ENCODE measurements at places on chromosomes 11 and 22.

GRCh38 chr22:45907378-45907777 is 69.6 kb downstream of the WNT7B start:
- DNase-seq: no peak

DNA sequence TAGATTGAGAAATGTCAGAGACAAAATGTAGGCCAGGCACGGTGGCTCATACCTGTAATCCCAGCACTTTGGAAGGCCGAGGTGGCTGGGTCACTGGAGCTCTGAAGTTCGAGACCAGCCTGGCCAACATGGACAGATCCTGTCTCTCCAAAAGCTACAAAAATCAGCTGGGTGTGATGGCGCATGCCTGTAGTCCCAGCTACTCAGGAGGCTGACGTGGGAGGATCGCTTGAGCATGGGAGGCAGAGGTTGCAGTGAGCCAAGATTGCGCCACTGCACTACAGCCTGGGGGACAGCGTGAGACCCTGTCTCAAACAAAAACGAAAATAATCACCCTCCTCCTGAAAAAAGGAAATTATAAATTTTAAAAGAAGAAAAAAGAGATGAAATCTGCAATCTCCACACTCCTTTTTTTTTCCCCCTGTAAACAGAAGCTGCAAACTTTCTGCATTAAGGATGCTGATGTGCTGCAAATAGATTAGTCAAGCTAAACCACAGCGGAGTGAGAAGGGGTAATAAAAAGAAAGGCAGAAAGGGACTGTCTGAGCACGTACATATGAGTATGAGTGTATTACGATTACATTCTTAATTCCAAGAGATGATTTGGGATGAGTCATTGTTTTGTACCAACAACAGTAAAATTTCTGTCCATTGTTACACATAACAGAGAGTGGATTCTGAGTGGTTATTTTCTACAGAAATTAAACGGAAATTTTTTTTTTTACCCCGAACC is 87.3 kb downstream of the SIK3 start:
- DNase-seq: no peak

DNA sequence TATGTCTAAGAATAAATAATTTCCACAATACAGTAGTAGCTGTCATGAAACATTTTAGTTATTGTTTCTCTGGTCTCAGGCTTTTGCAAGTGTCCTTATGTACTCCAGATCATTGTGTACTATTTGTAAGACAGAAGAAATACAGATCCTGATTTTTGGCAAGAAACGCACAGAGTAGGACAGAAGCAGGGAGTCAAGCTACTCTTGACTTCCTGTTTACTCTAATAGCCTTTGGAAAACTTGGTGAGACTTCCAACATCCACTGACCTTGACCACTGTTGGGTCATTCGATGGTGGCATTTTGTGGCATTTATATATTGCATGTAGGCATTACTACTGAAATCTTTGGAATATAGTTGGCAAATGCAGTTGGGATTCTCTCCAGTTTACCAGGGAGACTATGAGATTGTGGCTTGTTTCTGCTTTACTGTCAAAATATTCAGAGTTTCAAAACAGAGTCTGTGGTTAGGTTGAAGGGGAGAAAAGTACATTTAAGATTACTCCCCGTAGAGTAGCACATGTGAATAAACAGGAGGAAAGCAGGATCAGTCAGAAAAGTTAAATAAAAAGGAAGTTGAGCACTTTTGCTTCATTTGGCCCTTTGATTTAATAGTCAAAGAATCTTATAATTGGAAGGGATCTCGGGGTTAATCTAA is 726.1 kb upstream of the CCDC90B start:
- DNase-seq: no peak

- DNase-seq: no peak
Observed at GRCh38 chr22:48061726-48062125, 1299.3 kb downstream of the TBC1D22A start.

- DNase-seq: no peak
Observed at GRCh38 chr11:126029805-126030204, 32.9 kb downstream of the CDON start.

DNA sequence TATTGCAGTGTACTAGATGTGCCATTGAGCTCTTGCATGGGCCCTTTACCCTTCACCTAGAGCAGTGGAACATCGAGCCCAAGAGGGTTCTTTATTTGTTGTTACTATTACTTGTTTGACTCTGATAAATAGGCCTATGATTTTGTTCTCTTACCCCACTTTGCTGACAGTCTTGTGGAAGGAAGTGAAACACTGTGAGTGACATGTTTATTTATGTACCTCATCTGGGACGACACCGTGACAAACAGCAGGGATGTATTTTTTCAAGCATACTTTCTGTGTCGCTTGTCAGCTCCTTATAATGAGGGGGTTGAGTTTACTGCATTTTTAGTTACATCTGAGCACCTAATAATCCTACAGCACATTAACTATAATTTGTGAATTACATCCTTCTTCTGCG is 1010.3 kb upstream of the TENM4 start:
- DNase-seq: no peak

GRCh38 chr11:43979571-43980219 is 37.3 kb downstream of the C11orf96 start:
- no peak for DNase-seq

DNA sequence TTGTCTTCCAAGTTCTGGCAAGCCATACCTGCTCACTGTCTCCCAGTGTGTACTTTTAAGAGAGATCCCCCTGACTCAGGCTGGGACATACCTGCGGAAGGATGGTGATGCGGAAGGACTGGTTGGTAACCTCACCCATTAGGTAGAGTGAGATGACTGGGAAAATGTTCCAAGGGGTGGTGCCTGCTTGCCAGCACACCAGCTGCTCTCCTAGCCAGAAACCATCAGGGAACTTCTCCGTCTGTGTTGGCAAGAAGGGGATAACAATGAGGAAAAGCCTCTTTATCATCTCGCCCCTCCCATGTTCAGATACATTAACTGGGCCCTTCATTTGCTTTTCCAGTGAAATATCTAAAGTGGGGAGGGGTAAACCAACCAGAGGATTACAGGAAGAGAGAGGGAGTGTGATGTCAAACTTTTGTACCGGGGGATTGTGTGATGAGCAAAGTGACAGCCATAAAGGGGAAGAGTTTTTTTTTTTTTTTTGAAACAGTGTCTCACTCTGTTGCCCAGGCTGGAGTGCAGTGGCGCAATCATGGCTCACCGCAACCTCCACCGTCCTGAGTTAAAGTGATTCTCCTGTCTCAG is at the start of gene BACE1-AS:
Gene BACE1-AS, plus strand, starts transcription at position 538 of the 588 bp plus-strand sequence.
- DNase-seq: no peak

GRCh38 chr11:122213171-122213570 is 97.2 kb upstream of the BLID start:
- no peak for DNase-seq

- DNase-seq: no peak
Observed at GRCh38 chr22:31748490-31748889, 1.4 kb downstream of the PRR14L start.

DNA sequence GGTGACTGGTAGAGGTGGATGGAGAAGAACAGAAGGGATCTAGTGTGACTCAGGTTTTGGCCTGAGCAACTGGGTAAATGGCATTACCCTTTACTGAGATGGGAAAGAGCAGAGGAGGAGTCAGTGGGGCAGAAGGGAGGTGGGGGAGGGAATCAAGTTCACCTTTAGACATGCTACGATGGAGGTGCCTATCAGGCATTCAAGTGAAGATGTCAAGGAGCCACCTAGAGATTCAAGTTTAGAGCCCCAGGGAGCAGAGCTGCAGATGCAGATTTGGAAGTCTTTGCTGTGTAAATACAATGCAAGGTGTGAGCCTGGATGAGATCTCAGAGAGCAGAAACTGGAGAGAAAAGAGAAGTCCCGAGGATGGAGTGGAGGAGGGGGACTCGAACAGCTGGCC is 979 bp upstream of the MOGAT2 start:
- DNase-seq: no peak

GRCh38 chr22:27274770-27275449 is 526.6 kb downstream of the MN1 start:
- no peak for DNase-seq

GRCh38 chr11:6351782-6352382 is 31.6 kb upstream of the CAVIN3 start:
- DNase-seq: no peak

DNA sequence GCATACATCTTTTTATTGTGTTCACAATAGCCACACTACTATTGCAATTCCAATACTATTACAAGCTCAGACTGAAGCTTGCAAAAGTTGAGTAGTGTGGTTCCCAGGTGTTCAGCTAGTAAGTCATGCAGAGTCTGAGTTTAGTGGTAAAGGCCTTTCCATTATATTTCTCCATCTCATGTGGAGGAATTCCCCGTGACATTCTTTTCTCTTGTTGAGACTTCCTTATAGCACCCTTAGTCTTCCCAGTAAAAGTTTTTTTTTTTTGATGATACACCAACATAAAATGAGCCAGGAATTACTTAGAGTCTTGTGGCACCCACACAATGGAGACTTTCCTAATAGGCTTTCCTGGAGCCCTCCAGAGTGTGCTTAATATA is 110.8 kb downstream of the UVRAG start:
- DNase-seq: no peak

GRCh38 chr11:102780491-102780918 is at the start of gene MMP10:
Gene MMP10 (minus strand): TSS chr11:102780628. CDS start chr11:102780591, 37 bp downstream.
- no peak for DNase-seq

DNA sequence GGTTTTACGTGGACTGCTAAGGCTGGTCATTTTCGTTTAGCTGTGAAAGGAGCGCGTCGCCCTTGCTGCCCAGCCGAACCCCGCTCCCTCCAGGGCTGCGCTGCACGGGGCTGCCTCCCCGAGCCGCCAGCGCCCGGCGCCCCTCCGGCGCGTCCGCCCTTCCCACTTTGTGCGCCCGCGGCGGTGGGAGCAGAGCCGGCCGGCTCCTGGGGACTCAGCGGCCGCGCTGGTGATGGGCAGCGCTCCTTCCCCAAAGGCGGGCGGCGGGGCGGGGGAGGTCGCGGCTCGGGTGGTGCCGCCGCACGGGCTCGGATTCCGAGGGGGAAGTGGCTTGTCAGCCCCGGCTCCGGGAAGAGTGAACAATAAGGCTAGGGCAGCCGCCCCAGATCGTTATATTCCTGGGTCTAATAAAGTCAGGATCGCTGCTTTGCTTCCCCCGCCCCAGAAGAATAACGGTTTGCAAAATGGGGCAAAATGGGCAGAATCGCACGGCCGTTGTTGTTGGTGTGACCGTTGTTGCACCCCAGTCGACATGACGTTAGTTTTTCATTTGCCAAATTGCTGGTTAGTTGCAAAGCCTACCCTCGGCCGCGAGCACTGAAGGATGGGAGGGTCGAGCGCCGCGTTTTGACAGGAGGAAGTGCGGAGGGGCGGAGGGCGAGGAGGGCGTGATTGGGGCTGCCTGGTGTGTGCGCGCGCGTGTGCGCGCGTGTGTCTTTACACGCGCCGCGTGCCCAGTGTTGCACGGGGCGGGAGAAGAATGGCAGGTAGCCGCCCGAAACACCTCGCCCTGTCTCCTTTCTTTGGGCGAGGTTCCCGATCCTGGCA is 745 bp downstream of the NCAM1 start:
- no peak for DNase-seq

DNA sequence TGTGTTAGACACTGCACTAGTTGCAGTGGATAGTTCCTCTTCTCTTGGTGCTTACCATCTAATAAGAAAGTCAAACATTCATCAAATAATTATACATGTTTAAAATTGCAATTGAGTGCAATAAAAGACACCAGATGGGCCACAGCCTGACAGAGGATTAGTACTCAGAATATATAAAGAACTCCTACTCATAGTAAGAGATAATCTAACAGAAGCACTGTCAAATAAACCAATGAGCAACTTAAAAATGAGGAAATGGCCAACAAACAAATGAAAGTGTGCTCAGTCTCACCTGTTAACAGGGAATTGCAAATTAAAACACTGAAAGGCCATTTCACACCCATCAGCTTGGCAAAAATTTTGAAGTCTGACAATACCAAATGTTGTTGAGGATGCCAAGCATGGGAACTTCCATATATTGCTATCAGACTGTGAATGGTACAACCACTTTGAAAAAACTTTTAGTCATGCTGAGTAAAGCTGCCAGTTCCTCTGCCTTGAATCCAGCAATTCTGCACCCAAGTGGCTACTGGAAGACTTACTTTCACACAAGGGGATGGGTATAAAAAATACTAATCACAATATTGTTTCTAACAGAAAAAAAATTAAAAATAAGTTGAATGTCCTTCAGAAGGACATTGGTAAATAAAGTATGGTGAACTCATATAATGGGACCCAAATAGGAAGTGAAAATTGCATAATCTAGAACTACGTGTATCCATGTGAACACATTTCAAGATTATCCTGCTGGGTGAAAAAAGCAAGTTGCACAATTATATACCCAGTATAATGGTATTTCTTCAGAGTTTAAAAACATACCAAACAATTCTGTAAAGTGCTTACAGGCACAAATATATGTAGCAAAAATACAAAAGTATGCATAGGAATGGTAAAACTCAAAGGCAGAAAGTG is 41.4 kb upstream of the CREB3L1 start:
- no peak for DNase-seq

DNA sequence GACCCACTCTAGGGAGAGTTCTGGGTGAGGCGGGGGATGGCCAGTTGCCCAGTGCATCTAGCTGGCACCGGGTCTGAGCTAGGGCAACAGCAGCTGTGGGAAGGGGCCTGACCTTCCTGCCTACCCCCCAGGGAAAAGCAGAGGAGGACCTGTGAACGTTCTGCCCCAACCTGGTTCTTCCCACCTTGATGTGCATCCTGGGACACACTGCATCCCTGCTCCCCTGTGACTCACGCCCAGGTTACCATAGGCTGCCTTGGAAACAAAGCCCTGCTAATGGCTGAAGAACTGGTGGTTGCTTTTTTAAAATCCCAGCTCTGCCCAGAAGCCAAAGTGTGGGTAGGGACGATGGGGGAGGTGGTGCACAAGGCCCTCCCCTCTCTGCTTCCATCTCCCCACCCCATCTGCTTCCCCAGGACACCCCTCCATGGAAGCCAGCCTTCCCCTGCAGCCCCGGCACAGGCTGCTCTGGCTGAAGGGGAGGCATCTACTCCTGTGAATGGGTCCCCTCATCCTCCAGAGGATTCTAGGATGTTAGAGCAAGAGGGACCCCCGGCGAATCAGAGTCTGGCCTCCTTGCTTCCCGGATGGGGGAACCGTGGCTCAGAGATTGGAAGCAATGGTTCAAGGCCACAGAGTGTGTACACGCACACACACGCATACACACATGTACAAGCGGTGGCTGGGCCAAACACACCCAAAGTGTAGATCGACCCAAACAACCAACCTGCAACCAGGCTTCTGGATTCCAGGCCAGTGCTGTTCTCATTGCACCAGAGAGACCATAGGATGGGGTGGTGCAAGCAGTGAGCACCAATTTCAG is 7.6 kb upstream of the C11orf96 start:
- no peak for DNase-seq

DNA sequence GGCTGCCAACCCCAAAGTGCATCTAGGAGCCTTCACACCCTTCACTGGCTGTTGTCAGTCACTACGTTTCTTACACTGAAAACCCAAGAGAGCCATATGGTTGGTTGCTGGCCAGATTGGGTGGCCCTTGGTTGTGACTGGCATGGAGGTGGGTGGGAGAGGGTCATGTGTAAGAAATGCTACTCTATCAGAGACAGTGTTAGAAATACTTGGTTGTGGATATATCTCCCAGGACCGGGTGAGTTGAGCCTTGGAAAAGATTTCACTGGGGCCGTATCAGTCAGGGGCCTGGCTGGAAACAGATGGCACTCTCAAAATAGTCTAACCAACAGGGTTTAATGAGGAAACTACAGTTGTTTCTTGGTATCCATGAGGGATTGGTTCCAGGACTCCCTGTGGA is 15.2 kb downstream of the ENDOD1 start:
- DNase-seq: no peak

- no peak for DNase-seq
Observed at GRCh38 chr22:35575116-35575748, 34.6 kb downstream of the RASD2 start.

GRCh38 chr11:83306200-83307080 is 20.3 kb upstream of the CCDC90B start:
- DNase-seq: no peak
